Left ventricle myocardium inferior (tissue), 1 donor: ENCODE measurements at places on chromosomes 5 and 9.

DNA sequence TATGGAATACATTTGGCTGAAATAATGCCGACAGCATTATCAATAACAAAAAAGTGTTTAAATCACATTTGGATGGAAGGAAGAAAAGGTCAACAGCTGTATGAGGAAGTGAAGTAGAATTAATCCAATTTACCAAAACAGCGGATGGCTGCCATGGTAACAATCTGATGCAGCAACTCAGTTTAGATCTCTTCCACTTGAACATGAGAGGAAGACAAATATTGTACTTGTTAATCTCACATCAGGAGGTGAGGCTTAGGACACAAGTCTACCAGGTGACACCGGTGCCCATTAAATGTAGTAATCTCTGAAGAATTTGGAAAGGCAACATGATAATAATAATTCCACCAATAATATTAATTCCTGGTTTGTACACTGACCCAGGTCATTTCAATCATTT is 2.4 kb downstream of the RASEF start:
- DNase-seq = no peak
- no peak overlapping the region for H3K27ac ChIP-seq
- H3K4me1 ChIP-seq = peaks cover 19% of the 10 kb centered on the region

- H3K4me1 ChIP-seq = peaks cover 5% of the 10 kb centered on the region
- H3K27me3 ChIP-seq = peaks cover 20% of the 10 kb centered on the region
- H3K4me3 ChIP-seq = no peak overlapping the region
Observed at GRCh38 chr5:168585119-168585856, 6.1 kb upstream of the PANK3 start.

- no peak overlapping the region for H3K4me3 ChIP-seq
- no peak for DNase-seq
- H3K27ac ChIP-seq = peak overlapping the region; percentile 28
- H3K27me3 ChIP-seq = no peaks in the 10 kb centered on the region
Observed at GRCh38 chr5:78544561-78545201, 103.9 kb downstream of the LHFPL2 start.

DNA sequence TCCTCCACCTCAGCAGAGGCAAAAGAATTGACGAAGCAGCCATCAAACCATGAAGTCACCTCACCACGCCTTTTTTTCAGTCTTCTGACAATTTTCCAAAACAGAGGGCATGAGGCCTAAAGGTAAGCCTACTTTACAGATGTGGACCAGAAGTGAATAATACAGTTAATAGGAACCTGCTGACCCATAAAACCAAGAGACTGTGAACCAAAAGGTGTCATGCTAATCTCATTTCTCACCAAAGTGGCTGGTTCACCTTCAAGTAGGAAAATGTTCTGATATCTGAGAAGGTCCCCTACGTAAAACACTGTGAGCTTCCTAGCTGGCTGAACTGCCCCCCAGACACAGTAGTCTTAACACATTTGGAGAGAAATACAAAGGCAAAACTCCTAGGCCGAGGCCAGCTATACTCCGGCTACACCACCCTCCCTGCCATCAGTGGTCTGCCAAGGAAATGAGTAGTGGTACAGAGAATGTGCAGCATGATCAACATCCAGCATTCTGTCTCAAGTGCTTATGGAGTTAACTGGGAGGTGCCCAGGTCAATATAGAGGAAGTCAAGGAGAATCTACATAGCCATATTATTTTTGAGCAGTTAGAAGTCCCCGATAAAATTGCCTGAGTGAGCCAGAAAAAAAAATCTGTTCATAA is 19.3 kb upstream of the F2RL2 start:
- no peaks in the 10 kb centered on the region for H3K27me3 ChIP-seq
- H3K4me1 ChIP-seq = no peaks in the 10 kb centered on the region

DNA sequence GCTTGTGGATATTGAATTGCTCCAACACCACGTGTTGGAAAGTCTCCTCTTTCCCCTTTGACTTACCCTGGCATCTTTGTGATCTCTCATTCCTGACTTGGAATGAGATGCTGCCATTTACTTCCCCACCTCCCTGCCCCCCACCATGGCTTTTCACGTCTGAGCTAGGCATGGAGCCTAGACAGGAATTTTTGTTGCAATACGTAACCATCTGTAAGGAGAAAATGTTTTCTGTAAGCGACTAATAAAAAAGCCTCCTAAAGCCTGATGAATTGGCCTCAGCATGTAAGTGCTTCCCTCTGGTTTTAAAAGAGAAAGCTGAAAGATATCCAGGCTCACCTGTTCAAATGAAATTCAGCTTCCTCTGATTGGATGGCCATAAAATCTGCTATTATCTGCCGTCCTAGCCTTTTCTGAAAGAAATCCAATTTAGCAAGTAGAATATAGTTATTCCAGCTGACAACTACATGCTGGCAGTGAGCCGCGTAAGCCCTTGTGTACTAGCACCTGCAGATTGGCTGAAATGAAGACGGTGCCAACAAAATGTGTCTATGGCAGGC is 200.1 kb downstream of the NSG2 start:
- H3K36me3 ChIP-seq = no peaks in the 10 kb centered on the region
- no peak overlapping the region for H3K4me3 ChIP-seq
- H3K4me1 ChIP-seq = no peaks in the 10 kb centered on the region
- no peak overlapping the region for H3K27ac ChIP-seq
